Hematopoietic multipotent progenitor cell treated with erythropoietin and hydrocortisone succinate and interleukin-3 and kit ligand, for 17 days (in vitro differentiated cells): ENCODE measurements at places on chromosomes 6 and 20.

GRCh38 chr6:165910184-165910966 is 247.3 kb upstream of the PDE10A start:
- DNase-seq = no peak

DNA sequence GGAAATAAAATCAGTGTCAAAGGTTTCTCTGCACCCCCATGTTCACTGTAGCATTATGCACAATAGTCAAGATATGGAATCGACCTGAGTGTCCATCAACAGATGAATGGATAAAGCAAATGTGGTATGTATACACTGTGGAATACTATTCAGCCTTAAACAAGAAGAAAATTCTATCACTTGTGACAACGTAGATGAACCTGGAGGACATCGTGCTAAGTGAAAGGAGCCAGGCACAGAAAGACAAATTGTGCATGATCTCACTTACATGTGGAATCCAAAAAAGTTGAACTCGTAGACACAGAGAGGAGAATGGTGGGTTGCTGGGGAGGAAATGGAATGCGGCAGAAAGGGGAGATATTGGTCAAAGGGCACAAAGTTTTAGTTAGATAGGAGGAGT is 136.3 kb upstream of the ESR1 start:
- DNase-seq = no peak

- no peak for DNase-seq
These were observed 245.3 kb downstream of the TBXT start for GRCh38 chr6:165922309-165922794.

DNA sequence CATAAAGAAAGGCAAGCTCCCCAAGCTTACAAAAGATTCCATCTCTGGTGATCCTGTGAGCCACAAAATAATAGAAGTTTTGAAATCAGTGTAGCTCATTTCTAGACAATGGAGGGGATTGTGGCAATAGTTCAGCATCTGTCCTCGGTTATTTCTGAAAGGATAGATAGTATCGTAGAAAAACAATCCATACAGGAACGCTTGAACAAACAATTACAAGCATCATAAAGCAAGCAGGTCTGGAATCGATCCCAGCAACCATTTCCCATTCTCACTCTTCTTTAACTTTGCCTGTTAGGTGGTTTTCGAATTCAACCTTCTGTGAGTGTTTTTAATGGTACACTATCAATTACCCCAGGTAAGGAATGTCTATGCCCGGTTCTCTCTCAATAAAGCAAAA is 931.1 kb downstream of the KIF16B start:
- no peak for DNase-seq

DNA sequence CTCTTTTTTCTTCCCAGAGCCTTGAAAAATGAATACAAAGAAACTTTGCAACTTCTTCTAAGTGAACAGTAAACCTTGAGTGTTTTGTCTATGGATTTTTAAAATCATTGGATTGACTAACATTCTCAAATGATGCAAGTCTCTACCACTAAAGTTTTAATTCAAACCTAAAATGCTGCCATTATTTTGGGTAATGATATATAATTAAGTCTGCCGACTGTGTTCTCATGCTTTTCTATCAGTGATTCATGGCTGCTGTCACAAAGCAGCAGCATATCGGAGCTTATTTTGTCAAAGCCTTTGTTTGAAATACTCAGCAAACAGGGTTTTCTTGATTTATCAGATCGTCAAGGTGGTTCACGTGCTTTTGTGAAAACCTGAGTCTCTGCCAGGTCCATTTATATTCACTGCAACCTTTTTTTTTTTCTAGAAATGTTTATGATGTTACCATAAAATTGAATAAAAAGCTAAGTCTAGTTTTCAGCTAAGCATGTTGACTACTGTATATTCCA is 96.3 kb downstream of the GJA1 start:
- no peak for DNase-seq

DNA sequence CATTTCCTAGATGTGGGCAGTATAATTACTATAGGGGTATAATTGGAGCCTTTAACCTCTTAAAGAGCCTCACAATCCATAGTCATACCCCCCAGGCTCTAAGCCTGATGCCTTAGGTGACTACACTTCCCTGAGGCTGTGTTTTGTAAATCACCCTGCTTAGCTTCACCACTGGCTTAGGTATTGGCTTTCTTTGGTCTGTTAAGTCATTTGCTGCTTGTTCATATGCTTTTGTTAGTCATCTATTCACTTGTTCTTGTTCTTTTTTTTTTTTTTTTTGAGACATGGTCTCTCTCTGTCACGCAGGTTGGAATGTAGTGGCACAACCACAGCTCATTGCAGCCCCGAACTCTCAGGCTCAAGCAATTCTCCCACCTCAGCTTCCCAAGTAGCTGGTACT is 26.7 kb downstream of the KAT14 start:
- no peak for DNase-seq

- peak; percentile 71 for DNase-seq
These were observed 4.5 kb upstream of the SERINC1 start for GRCh38 chr6:122476131-122476530.

DNA sequence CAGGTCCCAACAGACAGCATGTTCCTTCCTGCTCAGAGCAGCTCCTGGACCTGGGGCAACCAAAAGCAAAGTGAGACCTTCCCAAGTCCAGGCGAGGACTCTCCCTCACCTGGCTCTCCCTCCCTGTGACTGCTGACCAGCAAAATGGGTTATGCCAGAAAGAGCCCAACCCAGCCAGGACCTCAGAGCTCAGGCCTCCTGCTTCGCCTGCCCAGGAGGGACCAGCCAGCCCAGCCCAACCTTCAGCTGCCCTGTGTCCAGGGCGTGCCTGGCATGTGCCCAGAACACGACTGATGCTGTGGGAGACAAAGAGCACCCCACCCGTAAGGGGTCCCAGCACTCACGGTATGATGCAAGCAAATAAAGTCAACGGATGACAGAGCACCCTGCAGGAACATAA is 74.0 kb upstream of the CST7 start:
- no peak for DNase-seq

- no peak for DNase-seq
These were observed 428.8 kb upstream of the ID4 start for GRCh38 chr6:19408331-19408730.

DNA sequence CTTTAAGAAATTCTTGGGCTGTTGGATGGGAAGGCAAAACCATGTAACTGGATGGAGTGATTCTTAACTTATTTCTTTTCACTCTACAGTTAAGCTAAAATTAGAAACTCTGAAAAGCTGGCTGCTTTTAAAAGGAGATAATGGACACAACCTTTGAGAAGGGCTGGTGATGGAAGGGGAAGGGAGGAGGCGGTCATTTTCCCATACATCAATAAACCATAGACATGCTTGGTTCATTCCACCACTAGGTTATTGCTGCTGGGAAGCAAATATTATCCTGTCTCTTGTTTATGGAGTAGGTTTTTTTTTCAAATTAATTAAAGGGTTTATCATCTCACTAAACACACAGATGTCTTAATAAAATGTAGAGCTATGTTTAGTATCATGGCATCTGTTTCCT is 76.2 kb downstream of the PLCB1 start:
- DNase-seq = no peak

DNA sequence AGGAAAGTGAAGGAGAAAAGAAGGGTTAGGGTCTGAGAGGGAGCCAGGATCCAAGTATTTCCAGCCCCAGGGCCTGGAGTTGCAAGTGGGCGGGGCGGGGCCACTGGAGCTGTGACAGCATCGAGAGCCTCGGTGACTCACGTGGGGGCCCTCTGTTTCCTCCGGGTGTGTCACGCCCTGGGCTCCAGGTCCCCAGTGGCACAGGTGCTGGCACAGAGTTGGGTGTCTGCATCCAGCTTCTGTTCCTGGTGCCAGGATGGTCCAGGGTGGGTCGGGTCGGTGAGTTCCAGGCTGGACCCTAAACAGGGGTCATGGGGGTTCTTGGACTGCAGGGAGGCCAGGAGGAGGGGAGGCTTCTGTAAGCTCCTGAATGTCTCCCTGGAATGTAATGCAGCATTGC is 16.7 kb downstream of the RAET1L start:
- no peak for DNase-seq

DNA sequence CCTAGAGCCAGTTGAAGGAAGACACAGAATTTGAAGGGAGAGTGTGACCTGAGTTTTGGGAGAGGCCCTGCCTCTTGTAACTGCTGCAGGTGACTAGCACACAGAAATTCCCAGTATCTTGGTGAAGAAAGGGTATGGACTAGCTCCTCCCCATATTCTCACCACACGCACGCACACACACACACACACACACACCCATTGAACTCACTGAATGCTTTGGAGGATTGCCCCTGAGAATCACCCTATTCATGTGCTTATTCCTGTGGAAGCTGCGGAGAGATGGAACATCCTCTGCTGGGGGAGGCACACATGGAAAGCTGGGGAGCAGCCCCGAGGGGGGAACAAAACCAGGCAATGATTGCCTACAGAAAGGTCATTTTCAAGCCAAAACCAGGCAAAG is 6.2 kb upstream of the LMBRD1 start:
- DNase-seq = no peak

- DNase-seq = no peak
These were observed 123.2 kb upstream of the PRSS16 start for GRCh38 chr6:27124252-27124657.

- DNase-seq = peak; percentile 10
These were observed 19.2 kb upstream of the GLP1R start for GRCh38 chr6:39029156-39030011.

DNA sequence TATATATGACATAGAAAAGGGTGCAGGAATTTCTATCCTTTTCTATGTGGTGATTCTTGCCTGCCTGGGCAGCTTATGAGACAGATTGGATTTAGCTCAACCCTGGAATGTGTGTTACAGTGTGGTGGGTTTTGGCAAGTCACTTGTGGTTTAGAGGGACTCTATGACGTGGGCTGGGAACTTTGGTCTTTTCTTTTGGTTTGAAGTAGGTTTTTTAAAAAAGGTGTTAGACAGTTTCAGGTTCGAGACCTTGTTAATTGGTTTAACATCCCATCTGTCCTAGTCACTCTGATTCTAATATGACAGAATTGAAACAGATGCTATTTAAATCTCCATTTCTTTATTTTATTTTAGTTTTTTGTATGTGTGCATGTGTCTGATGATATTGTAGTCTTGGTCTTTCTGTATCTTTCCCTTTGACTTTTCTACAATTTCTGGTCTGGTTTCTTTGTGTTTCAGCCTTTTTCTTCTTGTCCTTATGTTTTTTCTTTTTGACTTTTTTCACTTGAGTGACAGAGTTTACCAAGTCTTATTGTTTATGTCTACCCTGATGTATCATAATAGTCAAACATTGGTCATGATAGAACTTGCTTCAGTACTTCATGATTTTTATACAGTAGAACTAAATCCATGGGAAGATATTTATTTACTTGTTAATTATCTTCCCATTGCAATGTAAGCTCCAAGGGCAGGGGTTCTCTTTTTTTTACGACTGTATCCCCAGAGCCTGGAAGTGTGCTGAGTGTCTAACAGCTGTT is 174.3 kb downstream of the CDKAL1 start:
- no peak for DNase-seq
